Right atrium auricular region (tissue), 2 donors: ENCODE measurements at places on chromosomes 3 and 15. TPM values are rescaled to one million over a fixed set of nuclear protein-coding genes. Genes with fewer than 3 reads are reported as not detected.

DNA sequence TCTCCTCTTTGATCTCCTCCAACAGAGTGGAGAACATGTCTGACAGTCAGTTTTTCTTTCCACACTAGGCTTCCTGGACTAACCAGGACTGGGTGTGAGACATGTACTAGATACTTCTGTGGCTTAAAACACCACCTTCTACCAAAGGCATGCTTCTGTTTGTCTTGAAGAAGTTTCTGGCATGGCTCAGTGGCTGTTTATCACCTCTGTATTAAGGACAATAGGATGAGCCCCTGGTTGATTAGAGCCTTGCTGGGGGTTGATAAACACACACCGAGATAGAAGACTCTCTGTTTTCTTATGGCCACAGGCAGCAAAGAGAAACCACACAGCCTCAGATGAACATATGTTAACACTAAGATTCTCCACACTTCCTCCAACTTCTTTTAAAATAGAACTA, 40.5 kb downstream of the SV2B start:
- H3K36me3 ChIP-seq = no peaks in the 10 kb centered on the region
- no peak overlapping the region for H3K4me3 ChIP-seq
- DNase-seq = no peak
- no peaks in the 10 kb centered on the region for H3K4me1 ChIP-seq
- H3K27me3 ChIP-seq = no peaks in the 10 kb centered on the region
- no peak overlapping the region for H3K27ac ChIP-seq

GRCh38 chr15:56233549-56233948, 10.1 kb downstream of the RFX7 start:
- H3K4me1 ChIP-seq = no peaks in the 10 kb centered on the region
- no peaks in the 10 kb centered on the region for H3K27me3 ChIP-seq
- H3K4me3 ChIP-seq = no peak overlapping the region
- H3K36me3 ChIP-seq = peaks cover 7% of the 10 kb centered on the region

- H3K4me3 ChIP-seq = no peak overlapping the region
- H3K36me3 ChIP-seq = peaks cover 26% of the 10 kb centered on the region
- H3K4me1 ChIP-seq = no peaks in the 10 kb centered on the region
- H3K27ac ChIP-seq = no peak overlapping the region
Measured at GRCh38 chr3:133593243-133593642, 19.8 kb downstream of the CDV3 start.

DNA sequence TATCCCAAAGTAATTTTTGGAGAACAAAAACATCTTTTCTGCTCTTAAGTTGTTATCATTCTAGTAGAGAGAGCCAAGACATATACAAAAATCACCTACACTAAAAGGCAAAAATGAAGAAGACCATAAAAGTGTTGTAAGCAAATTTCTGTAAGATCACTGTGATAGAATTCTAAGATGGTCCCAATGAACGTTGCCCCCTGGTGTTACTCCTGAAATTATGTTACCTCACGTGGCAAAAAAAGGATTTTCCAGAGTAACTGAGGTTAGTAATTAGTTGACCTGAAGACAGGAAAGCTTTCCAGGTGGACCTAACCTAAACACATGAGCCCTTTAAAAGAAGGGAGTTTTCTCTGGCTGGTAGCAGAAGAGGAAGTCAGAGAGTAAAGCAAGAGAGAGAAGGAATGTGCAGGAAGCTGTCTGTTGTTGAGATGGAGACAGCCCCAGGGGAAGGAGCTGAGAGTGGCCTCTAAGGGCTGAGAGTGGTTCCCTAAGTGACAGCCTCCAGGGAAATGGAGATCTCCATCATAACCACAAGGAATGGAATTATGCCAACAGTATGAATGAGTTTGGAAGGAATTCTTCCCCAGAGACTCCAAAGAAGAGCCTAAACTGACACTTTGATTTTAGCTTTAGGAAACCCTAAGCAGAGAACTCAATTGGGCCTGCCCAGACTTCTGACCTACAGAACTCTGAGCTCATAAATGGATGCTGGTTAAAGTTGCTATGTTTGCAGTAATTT, 205.9 kb downstream of the CD47 start:
- H3K27me3 ChIP-seq = no peaks in the 10 kb centered on the region
- H3K27ac ChIP-seq = no peak overlapping the region
- no peaks in the 10 kb centered on the region for H3K36me3 ChIP-seq
- no peak overlapping the region for H3K4me3 ChIP-seq
- H3K4me1 ChIP-seq = no peaks in the 10 kb centered on the region
- no peak for DNase-seq

GRCh38 chr3:186930641-186931531, 560 bp downstream of the ST6GAL1 start:
- DNase-seq = no peak
- peak overlapping the region; percentile 96 for H3K27ac ChIP-seq
- H3K4me1 ChIP-seq = no peaks in the 10 kb centered on the region
- H3K27me3 ChIP-seq = no peaks in the 10 kb centered on the region
- peak overlapping the region; percentile 82 for H3K4me3 ChIP-seq
- no peaks in the 10 kb centered on the region for H3K36me3 ChIP-seq

DNA sequence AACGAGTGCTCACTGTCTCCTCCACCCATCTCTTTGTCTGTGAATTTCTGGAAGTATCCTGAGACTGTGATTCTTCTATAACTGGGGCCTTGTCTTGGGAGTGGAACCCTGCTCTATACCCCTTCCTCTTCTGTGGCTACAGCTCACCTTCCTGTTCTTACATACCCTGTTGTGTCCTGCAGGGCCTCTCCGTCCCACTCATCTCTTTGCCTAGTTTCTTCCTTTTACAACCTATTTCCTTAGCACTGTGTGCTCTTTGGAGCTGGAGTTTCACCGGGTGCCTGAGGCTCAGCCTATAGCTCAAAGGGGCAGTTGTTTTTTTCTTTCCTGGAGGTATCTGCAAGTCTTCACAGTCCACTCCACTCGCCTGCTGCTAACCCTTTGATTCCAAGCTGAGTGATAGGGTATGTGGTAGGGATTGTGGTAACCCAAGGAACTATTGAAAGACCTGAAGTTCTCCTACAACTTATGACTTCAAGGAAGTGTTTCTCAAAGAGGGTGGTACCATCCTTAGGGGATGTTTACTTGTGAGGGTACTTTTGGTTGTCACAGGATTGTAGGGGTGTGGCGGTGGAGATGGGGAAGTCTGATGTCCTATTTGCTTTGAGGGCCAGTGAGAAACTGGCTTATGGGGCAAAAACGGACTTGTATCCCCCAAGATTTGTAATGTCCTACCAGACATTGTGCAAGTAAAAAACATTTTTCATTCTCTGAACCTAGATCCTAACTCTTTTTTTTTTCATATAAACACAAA, 66.6 kb upstream of the ARL8B start:
- no peak overlapping the region for H3K4me3 ChIP-seq
- H3K27me3 ChIP-seq = no peaks in the 10 kb centered on the region
- no peaks in the 10 kb centered on the region for H3K36me3 ChIP-seq
- H3K4me1 ChIP-seq = no peaks in the 10 kb centered on the region
- DNase-seq = no peak

Gene GOLGA6L9
- 0.63 TPM for total RNA-seq
